LNCaP clone FGC (cell line): ENCODE measurements at places on chromosomes 12 and 14.
A peak's percentile ranks its signal among the peaks of the same experiment; 100 is the strongest.

DNA sequence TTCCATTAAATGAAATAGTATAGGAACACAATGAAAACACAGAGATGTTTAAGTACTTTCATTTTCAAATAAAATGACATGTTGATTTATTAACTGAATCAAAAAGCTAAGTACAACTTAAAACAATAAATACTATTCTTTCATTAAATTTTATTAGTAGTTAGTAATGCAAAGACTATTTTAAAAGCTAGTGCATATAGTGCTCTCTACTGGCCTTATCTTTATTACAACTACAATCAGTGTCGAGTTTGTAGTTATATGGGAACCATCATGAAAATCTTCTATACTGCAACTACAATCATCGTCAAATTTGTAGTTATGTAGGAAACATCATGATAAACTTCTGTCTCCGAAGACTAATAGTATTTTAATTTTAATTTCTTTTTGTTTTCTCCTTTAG lies 8.9 kb upstream of the LIN7A start:
- no peak for DNase-seq

DNA sequence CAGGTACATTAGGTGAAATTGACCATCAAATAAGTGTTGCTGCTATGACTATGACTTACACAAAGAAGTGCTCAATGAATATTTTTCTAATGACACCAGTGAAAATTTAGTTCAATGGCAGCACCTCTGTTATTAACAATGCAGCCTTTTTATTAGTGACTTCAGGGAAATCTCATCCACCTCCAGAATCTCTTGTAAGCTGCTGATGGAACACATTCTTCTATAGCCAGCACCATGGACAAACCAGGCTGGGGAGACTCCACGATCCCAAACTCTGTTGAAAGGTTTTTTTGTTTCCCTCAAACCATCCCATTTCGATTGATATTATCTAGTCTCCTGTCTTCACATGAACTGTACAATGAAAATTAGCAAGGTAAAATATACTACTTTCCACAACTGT lies 265.9 kb downstream of the ITPR2 start:
- DNase-seq = no peak

DNA sequence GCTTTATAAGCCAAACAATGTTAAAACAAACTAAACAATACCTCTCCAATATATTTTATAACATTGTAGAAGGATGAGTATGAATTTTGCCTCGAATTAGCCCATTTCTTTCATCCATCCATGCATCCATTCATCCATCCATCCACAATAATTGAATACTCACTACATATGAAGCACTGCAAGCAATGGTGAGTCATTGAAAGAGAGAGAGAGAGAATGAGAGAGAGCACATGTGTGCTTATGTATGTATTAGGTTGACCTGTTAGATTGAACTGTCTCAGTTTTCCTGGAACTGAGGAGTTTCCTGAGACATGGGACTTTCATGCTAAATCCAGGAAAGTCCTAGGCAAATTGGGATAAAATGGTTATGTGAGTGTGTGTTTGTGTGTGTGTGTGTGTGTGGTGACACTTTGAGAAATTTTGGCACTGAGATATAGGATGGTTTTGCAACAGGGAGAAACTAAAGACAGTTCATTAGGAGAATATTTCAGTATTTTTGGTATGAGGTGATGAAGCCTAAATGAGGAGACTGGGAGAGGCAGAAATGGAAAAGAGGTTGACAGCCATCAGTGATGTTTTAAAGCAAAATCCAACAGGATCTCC lies 98.4 kb downstream of the C12orf75 start:
- no peak for DNase-seq

GRCh38 chr12:111869671-111870070 lies 27.6 kb downstream of the MAPKAPK5 start:
- no peak for DNase-seq

GRCh38 chr12:104656921-104657320 lies 200.2 kb downstream of the CHST11 start:
- DNase-seq = no peak

- DNase-seq = no peak
Measured at GRCh38 chr12:47909839-47910465, 5.2 kb upstream of the VDR start.

- no peak for DNase-seq
Measured at GRCh38 chr12:125696054-125696453, 630.8 kb downstream of the AACS start.

DNA sequence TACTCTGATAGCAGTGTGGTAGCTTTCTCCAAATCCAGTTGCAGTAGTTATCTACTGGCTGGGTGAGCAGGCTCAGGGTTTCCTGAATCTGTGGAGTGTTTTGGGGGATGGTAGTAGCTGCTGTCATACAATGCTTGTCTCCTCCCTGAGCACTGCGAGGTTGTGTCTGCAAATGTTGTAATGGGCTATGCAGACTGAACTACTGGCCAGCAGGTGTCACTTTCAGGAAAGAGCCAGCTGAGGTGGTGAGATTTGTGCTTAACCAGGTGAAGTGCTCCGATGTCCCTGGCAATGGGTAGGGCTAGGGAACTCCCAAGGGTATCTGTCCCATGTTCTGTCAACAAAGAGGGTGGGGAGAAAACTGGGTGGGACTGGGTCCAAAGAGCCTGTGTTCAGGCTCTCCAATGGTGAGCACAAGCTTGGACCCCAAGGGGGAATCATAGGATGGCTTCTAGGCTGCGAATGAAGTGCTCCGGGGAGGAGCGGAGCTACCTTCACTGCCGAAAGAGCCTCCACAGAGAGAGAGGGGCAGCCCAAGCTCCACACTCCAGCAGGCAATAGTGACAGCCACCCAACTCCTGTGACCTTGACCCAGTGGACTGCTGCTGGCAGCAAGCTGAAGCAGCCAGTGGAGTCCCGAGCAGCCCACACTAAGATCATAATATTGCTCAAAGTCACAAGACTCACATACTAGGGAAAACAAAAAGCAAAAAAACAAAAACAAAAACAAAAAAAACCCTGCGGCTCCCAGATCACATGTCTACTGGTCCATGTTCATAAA lies 1324.0 kb upstream of the USP15 start:
- no peak for DNase-seq

DNA sequence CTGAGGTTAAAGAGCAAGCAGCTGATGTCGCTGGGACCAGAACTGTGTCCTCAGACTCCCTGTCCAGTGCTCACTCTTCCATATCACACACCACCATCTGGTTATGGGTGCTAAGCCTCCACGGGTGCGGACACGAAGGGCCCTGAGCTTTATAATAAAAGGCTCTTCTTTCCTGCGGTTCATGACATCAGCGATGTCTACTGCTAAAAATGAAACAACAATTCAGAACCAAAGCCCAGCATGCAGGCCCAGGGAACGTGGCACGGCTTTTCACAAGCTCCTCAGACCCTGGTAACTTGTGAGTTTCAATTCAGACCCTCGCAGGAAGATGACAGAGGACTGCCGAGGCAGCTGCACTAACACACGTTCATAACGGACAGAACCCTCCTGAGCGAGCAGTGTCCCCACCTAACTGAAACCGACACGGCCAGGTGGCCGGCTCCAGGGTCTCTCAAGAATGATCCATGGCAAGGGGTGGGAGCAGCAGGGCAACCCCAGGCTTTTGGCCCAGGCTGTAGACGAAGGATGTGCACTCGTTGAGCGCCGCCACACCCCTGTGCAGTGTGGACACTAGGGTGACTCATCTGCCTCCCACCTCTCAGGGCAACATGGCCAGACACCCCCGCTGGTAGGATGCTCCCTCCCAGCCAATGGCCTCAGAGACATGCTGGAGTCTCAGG lies 180.3 kb downstream of the CALM1 start:
- DNase-seq = no peak

- DNase-seq = no peak
Measured at GRCh38 chr14:36398463-36399291, 78.2 kb upstream of the MBIP start.

- no peak for DNase-seq
Measured at GRCh38 chr12:51813931-51814310, 34.6 kb downstream of the FIGNL2 start.

- DNase-seq = peak; percentile 44
Measured at GRCh38 chr12:12786706-12787601, 1.5 kb downstream of the APOLD1 start.

DNA sequence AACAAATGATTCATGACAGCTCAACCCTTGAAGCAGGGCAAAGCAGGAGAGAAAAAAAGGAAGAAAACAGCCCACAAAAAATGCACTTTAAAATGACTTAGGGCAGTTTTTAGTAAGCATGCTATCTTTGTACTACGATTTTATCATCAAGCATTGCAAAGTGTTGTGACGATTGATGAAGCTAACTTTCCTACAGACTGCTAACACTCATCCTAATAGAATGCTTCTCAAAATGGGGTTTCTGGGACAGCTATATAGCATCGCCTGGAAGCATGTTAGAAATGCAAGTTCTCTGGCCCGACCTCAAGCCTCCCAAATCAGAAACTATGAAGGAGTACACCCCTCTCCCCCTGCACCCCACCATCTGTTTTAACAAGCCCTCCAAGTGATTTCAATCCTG lies 256.4 kb downstream of the SSPN start:
- DNase-seq = no peak

DNA sequence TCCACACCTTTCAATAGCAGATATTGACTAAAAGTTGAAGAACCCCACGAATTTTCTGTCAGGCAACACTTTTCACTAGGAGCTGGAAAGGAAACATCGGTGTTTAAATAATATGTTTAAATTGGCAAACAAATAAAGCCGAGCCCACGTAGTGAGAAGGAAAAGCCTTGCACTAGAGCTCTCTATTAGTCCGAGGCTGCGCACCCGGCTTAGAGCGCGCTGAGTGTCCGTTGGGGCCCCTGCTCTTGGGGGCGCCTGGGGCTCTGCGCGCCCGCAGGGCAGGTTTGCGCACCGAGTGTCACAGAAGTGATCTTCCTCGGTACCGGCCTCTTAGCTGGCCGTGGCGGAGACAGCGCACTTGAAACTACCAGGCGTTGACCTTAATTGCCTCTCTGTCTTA lies 6.4 kb downstream of the TTC6 start:
- DNase-seq = no peak

GRCh38 chr12:114604606-114605005 lies 79.4 kb downstream of the TBX3 start:
- DNase-seq = no peak

DNA sequence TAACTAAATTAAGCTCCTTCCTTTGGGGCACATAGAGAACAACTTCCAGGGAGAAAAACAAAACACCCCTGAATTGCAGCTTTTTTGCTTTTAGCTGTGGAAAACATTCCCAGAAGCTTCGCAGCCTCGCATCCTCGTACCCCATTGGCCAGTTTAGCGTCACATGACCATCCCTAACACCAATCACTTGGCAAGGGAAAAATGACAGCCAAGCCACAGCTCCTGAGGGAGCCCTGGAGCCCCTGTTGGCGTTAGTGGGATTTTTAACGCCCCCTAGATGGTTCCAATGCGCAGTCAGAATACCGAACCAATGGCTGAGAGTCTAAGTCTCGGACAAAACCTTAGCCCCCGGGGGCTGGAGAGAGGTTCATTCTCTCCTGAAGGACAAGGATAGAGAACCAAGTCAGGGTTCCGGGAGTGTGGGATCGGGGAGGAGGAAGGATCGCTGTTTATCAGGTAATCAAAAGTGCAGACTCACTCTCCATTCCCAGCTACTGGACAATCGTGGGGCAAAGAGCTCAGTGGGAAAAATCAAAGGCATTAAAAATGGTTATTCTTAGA lies 135.6 kb upstream of the HIF1A start:
- DNase-seq = no peak

DNA sequence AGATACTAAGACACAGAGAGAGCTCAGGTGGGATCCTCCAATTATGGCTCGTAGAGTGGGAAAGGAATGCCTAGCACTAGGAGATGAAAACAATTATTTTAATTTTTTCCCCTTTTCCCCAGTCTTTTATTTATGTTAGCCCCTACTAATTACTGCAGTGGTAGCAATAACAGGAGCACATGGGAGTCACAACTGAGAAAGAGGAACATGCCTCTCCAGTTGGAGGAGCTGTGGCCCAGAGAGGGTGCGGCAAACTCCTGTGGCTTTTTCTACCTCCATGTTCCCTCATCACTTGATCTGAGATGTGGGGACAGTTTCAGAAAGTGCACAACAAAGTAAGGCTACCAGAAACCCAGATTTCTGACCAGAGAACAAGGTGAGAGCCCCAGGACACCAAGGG lies 25.9 kb upstream of the POC1B start:
- no peak for DNase-seq

- DNase-seq = no peak
Measured at GRCh38 chr14:64704743-64705380, 638 bp downstream of the PLEKHG3 start.

DNA sequence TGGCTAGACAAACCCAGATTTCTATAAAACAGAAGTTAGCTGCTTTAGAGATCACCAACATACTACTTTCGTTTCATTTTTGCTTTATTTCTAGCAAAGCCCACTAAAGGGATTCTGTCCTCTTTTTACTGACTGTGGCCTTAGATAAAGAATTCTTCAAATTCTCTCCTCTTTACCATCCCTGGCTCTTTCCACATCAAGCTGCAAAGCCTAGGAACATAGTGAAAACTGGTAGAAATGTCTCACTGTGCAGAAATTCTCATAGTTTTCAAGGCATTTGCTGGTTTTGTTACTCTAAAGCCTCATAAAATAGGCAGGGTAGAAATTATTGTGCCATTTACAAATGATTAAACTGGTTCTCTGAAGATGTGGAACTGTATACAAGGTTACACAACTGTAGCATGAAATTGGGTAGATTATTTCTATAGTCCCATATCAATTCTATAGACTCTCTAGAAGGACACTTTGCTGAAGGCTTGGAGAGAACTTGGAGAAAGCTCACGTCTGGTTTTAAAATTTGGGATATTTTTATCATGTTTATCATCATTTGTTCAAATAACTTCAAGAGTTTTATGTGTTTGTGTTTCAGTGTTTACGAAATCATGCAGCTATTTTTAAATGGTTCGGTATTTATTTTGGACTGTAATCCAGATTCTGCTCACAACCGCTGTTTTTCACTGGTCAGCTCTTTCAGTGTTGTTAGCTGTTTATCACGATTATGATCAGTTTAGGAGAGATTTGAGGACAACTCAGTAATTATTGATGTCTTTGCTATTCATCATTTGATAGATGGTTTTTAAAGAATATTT lies 36.7 kb upstream of the CSRP2 start:
- DNase-seq = peak; percentile 89

DNA sequence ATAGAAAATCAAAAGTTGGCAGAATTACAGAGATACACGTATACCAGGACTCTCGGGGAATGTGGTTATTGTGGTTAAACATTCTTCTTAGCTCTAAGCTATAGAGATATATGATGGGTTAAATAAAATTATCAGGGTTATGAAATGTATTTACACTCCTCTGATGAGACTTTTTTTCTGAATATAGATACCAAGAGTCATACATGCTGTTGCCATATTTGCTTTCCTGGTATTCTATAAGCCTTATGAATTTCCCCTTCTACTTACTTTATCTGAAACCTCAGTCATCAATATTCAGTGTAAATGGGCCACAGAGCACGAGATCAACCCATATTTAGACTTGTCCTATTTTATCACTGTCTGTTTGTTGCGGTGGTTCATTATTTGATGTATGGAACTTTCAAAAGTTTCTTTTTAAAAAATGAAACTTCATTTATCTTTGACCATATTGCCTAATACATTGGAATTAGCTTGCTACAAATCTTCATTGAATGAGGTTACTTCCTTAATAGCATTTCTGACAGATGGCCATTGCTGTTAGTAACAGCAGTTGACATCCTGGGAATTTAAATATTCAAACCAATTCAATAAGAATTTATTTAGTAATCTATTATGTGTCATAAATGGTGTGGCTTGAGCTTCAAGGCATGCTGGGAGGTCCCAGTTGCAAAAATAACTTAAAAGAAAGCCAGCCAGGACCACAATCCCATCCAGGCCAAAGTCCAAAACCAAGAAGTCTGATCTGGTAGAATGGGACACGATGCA lies 393.5 kb downstream of the PCNX1 start:
- DNase-seq = no peak

GRCh38 chr12:49895773-49896172 lies 7.9 kb downstream of the FAIM2 start:
- DNase-seq = no peak
